ENCODE measurements at places on chromosomes 3 and 15. TPM values are rescaled to one million over a fixed set of nuclear protein-coding genes. Genes with fewer than 3 reads are reported as not detected.
A peak's percentile ranks its signal among the peaks of the same experiment; 100 is the strongest.

DNA sequence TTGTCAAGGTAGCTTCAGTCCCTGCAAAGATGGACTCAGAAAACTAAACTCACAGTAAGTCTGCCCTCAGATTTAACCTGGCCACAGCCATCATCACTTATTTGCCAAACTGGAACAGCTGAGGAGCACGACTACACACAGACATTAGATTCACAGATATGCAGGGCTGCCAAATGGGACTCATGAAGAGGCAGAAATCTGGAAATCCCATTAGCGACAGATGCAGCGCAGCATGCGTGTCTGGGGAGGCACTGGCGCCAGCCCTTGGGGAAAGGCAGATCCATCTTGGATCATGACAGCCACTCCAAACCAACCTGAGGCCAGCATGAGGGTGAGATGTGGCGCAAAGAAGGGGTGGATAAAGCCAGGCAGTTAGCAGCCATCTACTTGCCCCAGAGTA is 160.7 kb upstream of the TSC22D2 start:
- DNase-seq, result no peak

- no peak for DNase-seq
These were observed 6.0 kb upstream of the BFSP2 start for GRCh38 chr3:133393691-133394474.

The LOXL1 gene
- 503 TPM for total RNA-seq

DNA sequence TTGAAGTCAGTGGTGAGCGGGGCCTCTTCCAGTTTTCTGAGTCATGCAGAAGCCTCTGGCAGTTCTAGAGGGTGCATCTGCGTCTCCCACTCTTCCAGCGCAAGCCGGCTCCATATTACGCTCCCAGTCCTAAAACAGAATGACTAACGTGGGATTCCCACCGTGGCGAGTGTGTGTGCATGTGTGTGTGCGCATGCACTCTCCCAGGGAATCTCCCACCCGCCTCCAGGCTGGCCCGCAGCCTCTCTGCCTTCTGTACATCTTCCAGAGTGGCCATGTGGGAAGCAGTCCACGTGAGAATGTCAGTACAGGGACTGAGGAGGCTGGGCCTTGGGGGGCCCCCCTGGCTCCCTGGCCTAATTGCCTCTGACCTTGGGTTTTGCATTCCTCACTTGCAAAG is 87.7 kb downstream of the LSM3 start:
- peak; percentile 47 for DNase-seq

The DLL4 gene
- 0.17 TPM for total RNA-seq

The MYH15 gene
- total RNA-seq, result 5.2 TPM

DNA sequence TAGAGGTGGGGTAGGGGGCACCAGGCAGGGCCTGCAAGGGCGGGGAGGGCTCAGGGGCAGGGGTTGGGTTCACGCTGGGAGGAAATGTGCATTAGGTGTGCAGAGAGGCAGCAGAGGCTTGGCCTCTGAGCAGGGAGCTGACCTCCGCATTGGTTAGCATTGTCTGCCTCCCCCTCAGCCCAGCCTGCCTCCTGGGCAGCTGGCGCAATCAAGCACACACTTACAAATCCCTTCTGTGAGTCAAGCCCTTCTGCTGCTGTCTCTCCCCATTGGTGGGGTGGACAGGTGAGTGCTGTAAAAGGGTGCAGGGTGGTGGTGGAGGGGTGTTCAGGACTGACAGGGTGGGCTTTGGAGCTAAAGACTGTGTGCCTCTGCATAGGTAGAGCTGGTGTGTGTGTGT is 9.3 kb downstream of the LOXL1 start:
- DNase-seq, result peak; percentile 54

DNA sequence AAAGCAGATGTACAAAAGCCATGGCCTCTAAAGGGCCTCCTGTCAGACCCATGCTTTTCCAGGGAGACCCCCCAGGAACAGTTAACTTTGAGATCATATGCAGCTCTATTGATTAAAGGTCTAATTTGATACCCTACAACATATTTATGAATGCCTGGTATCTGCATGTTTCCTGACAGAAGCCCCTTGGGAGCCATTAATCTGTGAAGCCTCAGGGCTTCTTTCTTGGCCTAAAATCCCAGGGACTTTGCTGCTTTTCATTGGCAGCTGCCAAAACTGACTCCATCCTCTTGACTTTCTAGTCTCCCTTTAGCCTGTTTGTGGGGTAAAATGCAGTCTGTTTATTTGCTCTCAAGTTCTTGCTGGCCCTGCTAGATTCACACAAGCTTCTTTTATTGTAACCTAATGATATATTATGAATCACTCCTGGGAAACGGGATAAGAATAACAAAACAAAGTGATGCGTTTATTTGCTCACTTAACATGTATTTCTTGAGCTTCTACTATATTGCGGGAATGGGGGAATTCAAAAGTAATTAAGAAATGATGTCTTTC is 257.0 kb downstream of the LSAMP start:
- peak; percentile 33 for DNase-seq

The CCDC39 gene
- not detected for total RNA-seq

DNA sequence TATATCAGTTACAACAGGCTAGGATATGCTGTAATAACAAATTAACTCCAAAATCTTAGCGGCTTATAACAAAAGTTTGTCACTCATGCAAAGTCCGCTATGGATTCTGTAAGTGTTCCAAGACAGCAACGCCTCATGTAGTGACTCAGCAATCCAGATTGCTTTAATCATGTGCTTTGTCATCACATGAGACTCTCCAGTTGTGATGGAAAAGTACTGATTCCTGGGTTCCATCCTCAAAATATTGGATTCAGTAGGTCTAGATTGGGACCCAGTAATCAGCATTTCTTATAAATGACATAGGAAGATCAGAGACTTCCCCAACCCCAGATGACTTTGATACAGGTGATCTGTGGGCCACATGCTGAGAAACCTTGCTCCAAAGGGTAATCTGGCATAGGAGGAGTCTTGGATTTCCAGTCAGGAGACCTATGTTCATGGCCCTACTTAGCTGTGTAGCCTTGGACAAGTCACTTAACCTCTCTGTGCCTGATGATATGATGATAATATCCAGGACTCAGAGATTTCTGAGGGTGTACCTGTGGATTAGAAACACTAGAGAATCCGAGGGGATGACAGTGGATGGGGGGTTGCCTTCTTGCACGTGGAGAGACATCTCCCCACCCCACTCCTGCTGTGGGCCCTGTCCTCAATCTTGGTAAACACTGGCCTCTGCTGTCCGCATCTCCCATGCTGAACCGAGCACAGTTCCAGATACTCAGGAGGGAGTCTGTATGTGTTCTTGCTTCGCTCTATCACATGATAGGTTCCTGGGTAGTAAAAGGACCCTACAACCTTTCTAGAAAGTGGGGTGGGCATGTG is 65.5 kb downstream of the CORO2B start:
- DNase-seq, result peak; percentile 79

DNA sequence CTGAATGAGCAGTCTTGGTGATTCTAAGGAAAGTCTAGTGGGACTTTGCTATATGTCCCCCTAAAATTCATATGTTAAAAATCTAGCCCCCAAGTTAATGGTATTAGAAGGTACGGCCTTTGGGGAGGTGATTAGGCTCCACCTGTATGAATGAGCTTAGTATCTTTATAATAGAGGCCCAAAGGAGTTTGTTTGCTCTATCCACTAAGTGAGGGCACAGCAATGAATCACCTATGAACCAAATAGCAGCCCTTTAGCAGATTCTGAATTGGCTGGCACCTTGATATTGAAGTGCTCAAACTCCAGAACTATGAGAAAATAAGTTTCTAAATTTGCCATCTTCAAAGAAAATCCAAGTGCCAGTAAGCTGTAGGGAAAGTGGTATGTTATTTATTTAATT is 187.9 kb downstream of the SUCNR1 start:
- no peak for DNase-seq

DNA sequence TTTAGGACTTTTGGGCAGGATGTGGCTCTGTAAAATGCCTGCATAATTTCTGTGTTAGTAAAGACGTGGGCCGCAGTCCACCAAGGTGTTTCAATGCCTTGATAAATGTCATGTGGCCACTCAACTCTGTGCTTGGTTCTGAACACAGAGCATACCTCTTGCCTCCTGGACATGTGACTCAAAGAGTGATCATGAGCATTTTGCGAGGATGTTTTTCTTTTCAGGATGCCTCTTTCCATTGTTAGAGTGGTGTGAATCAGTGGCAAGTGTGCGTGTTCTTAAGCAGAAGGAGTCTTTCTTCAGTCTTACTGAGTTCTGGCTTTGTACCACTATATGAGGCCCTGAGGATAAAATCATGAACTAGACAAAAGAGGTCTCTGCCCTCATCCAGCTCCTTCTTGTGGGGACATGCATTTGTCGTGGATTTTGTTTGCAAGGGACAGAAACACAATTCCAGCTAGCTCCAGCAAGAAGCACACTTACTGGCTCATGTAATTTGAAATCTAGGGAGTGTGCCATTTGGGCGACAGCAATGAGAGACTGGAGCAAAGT is 363.4 kb downstream of the LRTM1 start:
- no peak for DNase-seq

The TLR9 gene
- total RNA-seq, result not detected

The TMF1 gene
- 28.7 TPM for total RNA-seq

DNA sequence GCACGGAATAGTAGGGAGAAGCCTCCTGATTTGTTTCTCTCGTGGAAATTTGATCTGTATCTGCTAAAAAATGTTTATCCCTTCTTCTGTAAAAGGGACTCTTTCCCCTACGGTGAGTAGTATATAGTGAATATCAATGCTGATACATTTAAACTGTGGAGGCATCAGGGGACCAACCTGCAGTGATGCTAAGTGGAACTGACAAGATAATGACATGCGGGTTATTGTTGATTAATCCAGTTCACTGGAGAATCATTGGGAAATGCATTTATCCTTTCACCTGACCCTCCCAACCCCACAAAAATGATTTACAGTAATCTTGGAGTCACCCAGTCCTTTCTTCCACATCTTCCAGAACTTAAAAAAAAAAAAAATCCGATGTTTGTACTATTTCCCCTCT is 264.8 kb downstream of the PTPRG start:
- DNase-seq, result no peak

DNA sequence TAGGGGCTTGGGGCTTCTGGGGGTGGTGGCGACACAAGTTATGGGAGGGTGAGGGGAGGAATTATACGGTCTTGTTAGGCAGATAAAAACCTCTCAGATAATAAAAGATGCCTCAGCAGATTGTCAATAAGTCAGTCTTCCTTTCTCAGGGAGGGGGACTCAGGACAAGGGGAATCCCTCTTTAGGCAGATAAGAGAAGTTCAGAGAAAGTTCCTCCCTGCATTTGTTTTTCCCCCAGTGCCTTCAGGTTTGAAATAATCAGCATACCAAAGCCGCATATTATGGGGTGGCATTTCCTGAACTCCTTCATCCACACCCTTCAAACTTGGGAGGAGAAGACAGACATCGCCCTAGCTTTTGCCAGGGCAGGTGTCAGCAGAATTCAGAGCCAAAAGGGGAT is 8.5 kb downstream of the PPCDC start:
- DNase-seq, result no peak

DNA sequence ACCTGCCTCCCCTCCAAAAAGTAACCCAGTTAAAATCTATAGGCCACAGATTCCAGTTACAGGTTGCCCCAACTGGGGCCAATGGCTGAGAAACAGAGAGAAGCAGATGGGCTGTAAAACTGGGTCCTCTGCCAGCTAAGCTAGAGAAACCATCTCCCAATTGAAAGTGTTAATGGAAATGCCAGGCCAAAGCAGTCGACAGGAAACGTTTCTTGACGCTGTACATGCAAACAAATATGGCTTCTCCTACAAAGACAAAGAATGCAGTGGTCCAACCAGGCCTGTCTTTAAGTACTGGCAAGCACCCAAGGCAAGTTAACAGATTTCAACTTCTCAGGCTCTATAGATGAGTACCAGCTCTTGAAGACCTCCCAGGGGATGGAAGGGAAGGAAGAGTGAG is 71.3 kb downstream of the MAGI1 start:
- no peak for DNase-seq
